Cortex of kidney (tissue), 1 donor: ENCODE measurements at places on chromosomes 11 and 22.

DNA sequence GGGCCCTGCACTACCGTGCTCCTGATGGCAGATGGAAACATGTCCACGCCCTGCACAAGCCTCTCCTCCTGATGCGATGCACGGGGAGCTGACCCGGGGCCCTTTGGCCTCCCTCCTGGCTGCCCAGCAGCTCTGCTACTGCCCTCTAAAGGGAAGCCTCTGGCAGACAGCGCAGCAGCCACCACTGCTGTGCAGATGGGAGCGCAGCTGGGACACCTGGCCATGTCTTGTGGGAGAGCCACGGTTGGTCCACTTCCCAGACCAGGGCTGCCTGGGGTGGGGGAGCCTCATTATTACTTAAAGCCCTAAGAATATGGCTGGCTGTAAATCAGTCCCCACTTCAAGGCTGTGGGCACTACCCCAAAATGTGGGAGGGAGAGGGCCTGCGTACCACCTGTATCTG is 38.3 kb downstream of the TBX1 start:
- no peak for DNase-seq

GRCh38 chr11:44905131-44905866 is 45.4 kb downstream of the TP53I11 start:
- no peak for DNase-seq

GRCh38 chr11:128888034-128888985 is 2.8 kb upstream of the KCNJ5 start:
- DNase-seq, result no peak

GRCh38 chr11:132686886-132687285 is 845.4 kb downstream of the OPCML start:
- no peak for DNase-seq

DNA sequence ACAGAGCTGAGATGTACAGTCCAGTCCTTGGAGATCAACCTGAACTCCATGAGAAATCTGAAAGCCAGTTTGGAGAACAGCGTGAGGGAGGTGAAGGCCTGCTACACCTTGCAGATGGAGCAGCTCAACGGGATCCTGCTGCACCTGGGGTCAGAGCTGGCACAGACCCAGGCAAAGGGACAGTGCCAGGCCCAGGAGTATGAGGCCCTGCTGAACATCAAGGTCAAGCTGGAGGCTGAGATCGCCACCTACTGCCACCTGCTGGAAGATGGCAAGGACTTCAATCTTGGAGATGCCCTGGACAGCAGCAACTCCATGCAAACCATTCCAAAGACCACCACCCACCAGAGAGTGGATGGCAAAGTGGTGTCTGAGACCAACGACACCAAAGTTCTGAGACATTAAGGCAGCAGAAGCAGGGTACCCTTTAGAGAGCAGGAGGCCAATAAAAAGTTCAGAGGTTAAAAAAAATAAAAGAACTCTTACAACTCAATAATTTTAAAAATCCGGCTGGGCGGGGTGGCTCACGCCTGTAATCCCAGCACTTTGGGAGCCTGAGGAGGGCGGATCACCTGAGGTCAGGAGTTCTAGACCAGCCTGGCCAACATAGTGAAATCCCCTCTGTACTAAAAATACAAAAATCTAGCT is 69.9 kb upstream of the RTL6 start:
- no peak for DNase-seq

DNA sequence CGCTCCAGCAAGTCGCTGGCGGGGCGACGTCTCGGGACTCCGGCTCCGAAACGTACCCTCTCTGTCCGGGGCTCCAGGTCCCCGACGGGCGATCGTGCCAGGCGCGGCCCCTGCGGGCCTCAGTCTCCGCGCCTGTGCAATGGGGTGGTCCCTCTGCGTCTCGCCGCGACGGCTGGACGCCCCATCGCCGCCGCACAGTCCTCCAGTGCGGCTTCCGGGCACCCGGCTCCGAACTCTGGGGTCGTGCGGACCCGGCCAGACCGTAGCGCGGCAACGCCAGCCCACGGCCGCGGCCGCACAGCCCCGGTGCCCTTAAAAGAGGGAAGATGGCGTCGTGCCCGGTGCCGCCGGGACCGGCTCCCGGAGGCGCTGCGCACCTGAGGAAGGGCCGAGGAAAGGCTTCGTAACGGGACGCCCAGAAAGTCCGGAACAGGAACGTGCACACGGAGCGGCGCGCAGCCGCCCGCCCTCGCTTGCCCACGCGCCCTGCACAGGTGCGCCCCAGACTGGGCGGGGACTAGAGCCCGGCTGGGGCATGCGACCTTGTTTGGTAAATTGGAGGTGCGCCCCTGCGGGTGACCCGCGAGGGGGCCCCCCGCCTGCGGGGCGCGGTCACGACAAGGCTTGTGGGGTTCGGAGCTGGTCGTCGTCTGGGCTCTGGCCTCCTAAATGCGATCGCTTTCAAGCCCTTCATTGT is 525 bp downstream of the BIK start:
- DNase-seq, result no peak

DNA sequence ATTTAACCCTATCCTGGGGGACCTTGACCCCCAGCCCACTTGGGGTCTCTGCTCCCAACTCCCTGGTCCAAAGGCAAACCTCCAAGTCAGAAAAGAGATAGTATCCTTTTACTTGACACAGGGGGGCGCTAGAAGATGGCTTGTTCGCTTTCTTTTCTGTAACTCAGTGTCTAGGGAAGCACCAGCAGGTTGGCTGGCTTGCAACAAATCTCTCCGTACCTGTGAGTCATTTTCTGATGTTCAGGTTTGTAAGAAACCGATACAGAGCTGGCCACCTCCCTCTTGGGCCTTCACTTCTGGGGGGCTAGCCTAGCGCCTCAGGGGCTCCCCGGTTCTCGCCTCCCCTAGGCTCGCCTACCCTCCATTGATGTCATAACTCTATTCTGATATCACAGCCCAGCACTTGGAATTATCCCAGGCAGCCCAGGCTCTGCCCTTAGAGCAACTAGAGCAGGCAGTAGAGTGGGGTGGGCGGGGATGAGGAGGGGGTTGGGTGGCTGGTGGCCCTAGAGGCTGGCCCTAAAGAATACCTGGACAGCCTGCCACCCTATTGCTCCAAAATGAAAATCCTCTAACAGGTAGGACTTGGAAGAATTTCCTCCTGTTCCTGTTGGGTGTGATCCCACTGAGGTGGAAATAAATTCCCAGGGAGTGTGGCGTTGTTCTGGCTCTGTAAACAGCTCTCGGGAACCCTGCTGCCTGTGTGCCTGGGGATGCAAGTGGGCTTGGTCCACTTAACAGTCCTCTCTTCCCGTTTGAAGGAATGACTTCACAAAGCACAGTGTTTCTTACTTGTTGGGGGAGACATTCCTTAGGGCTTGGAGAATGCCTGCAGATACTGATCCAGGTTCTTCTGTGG is 69.4 kb downstream of the OSBP2 start:
- DNase-seq, result no peak

DNA sequence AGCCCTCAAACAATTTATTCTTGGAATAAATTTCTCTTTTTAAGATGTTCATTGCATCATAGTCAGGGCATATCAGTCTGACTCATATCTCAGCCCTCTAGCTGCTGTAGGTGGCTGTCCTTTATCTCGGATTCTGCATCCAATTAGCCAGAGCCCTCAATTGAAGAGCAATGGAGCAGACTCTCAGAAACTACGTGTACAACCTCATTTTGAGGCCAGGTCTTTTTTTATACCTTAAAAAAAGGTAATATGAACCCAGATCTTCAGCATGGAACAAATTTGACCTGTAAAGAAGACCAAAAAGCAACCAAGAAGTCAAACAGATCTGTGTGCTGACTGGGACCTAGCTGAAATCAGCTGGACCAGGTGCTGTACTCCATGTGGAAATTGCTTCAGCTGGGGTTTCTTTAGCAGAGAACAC is 8.7 kb downstream of the OR52A5 start:
- no peak for DNase-seq

DNA sequence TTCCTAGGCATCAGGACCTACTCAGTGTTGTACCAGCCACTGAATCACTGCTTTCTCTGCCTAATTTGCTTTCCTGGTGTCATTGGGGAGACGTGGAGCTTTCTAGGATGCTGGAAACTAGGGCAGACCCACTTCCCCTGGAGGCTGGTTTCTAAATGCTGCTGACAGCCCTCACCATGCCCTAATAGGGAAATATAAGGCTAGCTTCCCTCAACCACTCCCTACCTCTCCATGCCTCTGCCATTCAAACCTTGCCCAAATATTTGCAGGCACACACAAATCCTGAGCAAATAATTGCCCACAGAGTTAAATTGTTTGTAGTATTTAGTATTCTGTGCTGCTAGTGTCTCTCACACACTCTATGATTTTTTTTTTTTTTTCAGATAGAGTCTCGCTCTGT is 310.2 kb downstream of the DDX10 start:
- no peak for DNase-seq

DNA sequence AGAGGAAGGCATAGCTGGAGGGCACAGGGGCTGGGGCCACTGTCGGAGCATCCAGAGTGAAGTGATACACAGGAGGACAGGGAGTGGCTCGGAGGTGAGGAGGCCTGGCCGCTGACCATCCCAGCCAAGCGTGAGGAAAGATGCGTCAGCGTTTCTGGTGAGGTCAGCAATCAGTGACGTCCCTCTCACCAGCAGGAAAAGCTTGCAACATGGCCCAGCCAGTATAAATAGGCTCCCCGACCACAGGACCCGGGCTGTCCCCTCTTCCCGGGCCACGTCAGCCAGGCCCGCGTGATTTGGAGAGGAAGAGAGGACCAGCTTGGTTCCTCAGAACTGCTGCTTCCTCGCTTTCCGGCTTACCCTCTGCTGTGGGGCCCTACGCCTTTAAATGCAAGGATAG is 4.2 kb upstream of the OSM start:
- no peak for DNase-seq

GRCh38 chr11:73452726-73453125 is 76.5 kb downstream of the RELT start:
- DNase-seq, result no peak

- no peak for DNase-seq
These were observed 219.1 kb upstream of the CCDC179 start for GRCh38 chr11:23079382-23079813.

DNA sequence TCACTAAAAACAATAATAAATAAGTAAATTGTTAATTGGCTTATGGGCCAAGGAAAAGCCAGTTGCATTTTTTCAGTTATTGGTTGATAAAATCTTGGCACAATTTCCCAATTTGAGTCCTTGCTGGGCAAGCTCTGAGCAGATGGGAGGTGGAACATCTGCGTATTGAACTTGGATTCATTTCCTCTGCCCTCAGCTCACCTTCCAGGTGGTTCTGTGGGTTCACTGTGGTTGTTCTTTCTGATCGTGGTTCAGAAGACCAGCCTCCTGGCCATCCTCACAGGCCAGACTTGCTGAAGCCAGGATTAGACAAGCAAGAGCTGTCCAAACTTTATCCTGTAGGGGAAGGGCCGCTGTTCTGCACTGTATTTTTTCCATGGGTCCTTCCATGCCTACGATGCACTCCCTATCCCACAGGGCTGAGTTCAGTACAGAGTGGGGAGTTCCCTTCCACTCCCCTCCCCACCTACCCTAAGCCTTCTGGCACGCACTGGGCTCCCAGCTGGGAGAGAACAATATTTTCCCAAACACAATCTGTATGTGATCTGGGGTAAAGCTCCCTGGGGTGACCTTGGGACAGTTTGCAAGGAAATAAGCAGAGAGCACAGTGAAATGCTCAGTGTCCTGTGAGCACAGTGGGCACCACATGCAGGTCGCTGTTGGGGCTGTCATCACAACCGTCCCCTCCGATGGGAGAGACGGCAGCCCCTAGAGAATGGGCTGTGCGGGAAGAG is 43.5 kb upstream of the TP53I11 start:
- no peak for DNase-seq

DNA sequence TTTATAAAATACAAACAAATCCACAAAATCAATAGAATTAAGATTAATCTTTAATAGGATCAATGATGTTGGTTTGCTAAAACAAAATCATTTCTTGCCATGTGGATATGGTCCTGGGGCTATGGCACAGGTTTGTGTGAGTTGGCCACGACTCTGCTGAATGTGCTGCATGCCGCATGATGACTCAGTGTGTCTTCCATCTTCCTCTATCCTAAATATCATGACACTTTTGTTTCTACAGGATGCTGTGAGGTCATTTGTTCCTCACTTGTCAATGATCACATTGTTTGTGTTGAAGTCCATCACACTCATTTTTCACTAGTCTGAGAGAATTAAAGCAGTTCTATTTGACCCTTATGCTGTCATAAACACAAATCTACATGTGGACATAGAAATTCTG is 167.2 kb upstream of the ZBED5 start:
- DNase-seq, result no peak

- no peak for DNase-seq
These were observed 371.1 kb upstream of the SYN3 start for GRCh38 chr22:33429281-33429680.

DNA sequence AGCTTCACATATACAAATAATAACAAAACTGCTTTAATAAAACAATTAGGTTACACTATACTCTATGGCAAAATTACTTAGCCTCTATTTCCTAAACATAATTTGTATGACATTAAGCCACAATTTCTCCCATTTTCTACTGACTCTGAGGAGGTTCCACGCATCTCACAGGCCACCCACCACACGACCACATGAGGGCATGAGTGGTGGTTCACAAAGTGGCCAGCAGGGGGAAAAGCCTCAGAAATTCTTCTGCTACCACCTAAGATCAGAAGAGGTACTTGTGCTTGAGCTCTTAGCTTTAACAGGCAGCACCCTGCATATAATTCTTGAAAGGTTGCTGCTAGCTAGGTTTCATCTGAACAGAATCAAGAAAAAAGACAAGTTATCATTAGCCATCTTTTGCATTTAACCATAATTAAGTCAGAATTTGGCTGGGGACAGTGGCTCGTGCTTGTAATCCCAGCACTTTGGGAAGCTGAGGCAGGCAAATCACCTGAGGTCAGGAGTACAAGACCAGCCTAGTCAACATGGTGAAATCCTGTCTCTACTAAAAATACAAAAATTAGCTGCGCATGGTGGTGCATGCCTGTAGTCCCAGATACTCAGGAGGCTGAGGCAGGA is 7.7 kb downstream of the LPXN start:
- DNase-seq, result no peak

GRCh38 chr11:118145285-118146227 is 7.1 kb downstream of the SCN4B start:
- no peak for DNase-seq

GRCh38 chr11:57413681-57414080 is 13.2 kb downstream of the SLC43A3 start:
- no peak for DNase-seq

DNA sequence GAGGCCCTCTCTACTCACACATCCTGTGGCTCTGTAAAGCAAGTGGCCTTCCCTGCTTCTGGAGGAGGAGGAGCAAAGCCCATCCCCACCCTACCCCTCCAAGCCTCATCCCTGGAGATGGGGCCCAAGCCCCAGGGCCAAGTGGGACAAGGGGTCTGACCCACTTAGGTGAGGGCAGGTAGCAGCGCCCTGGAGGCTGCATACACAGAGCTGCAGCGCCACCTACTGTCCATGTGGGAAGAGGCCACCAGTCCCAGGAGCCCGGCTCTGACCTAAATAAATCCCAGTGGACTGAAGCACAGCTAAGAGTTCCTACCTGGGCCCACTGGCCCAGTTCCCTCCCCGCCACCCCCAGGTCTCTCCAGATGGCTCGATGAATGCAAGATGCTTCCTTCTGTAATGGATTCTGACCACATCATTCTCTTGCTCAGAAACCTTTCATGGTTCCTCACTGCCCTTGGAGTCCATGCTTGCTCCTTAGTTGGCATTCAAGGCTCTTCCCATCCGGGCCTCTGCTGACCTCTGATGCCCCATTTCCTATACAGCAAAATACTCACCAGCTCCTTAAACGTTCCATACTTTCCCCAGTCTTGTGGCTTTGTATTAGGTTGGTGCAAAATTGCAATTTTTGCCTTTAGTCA is 62.1 kb downstream of the THAP12 start:
- DNase-seq, result no peak
